ENCODE measurements at places on chromosomes 7 and 10.

GRCh38 chr7:120825576-120825975, 32.4 kb downstream of the TSPAN12 start:
- no peak for DNase-seq

DNA sequence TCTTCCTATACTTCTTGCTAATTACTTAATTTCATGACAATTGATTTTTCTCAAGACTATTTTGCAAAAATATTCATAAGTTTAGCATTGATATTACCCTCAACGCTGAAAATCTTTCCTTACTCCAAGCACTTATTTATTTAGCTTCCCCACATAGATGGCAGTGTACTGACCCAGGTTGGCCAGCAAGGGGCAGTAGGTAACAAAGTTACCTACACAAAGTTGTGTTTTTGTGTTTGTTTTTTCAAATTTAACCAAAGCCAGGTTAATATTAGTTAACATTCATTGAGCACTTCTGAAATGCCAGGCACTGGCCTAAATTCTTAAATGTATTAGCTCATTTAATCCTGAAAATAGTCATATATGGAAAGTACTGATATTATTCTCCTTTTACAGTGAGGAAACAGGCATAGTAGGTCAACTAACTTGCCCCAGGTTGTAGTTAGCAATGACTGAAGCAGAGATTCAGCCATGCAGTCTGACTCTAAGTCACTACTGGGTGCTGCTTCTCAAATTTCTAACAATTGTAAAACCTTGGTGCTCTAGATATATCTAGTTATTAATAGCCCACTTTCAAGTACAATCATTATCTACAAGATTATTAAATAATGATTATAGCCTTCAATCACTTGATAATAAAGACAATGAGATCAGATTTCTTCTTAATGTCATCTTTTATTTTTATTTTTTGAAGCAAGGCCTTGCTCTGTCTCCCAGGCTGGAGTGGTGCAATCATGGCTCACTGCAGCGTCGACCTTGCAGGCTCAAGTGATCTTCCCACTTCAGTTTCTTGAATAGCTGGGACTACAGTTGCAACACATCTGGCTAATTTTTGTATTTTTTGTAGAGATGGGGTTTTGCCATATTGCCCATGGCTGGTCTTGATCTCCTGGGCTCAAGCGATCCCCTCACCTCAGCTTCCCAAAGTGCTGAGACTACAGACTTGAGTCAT, 5.8 kb upstream of the GGCT start:
- DNase-seq = no peak

- DNase-seq = peak; percentile 29
These were observed 143.5 kb downstream of the PRPF18 start for GRCh38 chr10:13730306-13730652.

- DNase-seq = no peak
These were observed 32.1 kb downstream of the LRRC27 start for GRCh38 chr10:132363921-132364593.

GRCh38 chr7:102843850-102844249, 69.0 kb upstream of the LRRC17 start:
- no peak for DNase-seq

DNA sequence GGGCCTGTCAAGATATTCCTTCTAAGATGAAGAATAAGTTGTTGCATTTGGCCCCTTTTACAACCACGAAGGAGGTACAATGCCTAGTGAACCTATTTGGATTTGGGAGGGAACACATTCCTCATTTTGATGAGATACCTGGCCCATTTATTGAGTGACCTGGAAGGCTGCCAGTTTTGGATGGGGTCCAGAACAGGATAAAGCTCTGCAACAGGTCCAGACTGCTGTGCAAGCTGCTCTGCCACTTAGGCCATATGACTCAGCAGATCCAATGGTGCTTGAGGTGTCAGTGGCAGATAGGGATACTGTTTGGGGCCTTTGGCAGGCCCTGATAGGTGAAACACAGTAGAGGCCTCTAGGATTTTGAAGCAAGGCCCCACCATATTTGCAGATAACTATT, 704.6 kb downstream of the CCSER2 start:
- no peak for DNase-seq

- peak; percentile 85 for DNase-seq
These were observed 4.4 kb upstream of the PDLIM1 start for GRCh38 chr10:95295031-95295755.

GRCh38 chr7:44689427-44689826, 59.2 kb upstream of the ZMIZ2 start:
- no peak for DNase-seq

DNA sequence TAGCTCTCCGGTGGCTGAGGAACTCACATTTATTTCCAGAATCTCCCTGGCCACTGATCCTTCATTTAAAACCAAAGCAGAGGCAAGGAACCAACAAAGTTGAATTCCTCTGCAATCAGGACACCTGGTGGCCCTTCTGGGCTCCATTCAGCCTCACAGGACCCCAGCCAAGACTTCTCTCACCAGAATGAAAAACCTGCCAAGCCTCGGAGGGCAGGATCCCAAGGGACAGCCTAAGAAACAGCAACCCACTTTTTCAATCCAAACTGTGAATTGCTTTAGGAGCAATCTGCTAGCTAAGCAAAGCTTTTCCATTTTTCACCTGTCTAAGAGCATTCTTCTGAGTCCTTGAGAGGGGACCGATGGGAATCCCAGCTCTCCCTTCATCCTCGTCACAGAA, 34.6 kb downstream of the OAT start:
- no peak for DNase-seq

DNA sequence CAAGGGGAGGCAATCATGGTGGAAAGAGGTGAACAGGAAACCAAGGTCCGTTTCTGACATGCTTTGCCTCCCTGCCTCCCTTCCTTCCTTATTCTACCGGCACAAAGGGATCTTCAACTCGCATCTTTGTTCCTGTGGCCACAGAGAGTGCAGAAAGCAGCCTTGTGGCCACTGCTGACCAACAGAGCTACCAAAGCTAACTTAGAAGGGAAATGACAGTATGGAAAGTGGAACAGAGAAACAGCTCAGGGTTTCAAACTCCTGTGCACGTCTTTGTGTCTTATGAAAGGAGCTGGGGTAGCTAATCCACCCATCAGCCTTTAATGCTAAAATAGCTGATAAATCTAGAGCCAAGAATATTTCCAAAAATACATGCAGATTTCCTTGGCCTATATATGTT, 588.0 kb downstream of the SORCS1 start:
- DNase-seq = no peak

- DNase-seq = peak; percentile 59
These were observed 45.4 kb upstream of the MBL2 start for GRCh38 chr10:52818019-52818418.

GRCh38 chr10:60246382-60246781, 143.3 kb downstream of the ANK3 start:
- DNase-seq = no peak

GRCh38 chr7:130789436-130789835, 55.4 kb upstream of the KLF14 start:
- DNase-seq = no peak

- no peak for DNase-seq
These were observed 25.1 kb downstream of the CPEB3 start for GRCh38 chr10:92265687-92266258.

DNA sequence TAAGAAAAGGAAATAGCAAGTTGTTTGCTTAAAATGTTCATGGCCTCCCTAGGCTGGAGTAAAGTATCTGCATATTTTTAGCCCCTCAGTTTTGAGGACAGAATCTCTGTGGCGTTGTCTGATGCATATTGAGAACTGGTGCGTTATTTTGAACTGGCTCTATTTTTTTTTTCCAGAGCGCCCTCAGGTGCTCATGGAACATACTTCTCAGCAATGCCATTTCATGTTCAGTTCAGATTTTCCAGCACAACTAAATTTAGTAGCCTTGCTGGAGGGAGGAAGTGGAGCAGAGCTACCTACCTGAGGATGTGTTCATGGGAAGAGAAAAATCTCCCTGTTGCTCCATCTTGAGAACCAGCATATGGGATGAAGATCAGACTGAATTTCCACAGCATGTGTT, 870.5 kb downstream of the LRMDA start:
- peak; percentile 19 for DNase-seq

GRCh38 chr10:72074574-72075375, 13.6 kb downstream of the SPOCK2 start:
- no peak for DNase-seq

DNA sequence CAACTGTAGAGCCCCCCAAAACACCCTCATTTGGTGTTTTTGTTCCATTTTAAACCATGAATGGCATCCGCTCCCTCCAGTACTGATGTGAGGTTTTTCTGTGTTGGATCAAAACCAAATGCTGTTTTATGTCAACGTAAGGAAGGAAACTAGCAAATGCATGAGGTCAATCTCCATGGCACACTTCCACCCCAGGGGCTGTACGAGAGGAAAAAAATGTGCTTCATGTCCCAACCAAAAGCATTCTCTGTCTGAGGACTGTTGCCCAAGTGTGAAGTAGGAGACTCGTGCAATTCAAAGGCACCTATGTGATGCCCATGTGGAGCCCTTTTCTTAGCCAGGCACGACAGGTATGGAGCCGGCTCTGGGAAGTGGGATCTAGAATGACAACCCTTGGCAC, 180.3 kb upstream of the MKI67 start:
- no peak for DNase-seq

DNA sequence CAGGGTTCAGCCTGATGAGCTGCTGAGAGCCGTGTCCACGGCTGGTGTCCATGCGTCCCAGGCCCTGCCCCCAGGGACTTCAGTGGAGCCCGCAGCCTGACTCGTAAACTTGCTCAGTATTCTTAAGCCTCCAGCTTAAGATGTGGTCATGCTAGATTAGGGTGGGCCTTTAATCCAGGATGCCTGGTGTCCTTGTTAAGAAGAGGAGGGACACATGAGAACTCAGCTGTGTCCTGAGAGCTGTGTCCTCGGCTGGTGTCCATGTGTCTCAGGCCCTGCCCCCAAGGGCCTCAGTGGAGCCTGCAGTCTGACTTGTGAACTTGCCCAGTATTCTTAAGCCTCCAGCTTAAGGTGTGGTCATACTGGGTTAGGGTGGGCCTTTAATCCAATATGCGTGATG, 23.0 kb downstream of the DOCK1 start:
- DNase-seq = no peak

- no peak for DNase-seq
These were observed 146.9 kb upstream of the ZMIZ1 start for GRCh38 chr10:78921895-78922294.

GRCh38 chr10:28305553-28305952, 2.7 kb upstream of the MPP7 start:
- no peak for DNase-seq

DNA sequence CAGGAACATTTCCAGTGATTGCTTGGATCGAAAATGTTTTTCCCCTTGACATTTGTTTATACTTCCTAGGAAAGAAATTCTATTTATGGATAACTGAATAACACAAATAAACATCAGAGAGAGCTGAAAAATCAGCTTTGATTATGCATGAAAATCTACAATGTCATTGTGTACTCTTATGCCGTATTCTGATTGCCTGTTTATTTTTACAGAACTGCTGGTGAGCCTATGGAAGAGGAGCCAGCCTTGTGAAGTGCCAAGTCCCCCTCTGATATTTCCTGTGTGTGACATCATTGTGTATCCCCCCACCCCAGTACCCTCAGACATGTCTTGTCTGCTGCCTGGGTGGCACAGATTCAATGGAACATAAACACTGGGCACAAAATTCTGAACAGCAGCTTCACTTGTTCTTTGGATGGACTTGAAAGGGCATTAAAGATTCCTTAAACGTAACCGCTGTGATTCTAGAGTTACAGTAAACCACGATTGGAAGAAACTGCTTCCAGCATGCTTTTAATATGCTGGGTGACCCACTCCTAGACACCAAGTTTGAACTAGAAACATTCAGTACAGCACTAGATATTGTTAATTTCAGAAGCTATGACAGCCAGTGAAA, 121.5 kb downstream of the TWIST1 start:
- DNase-seq = no peak

DNA sequence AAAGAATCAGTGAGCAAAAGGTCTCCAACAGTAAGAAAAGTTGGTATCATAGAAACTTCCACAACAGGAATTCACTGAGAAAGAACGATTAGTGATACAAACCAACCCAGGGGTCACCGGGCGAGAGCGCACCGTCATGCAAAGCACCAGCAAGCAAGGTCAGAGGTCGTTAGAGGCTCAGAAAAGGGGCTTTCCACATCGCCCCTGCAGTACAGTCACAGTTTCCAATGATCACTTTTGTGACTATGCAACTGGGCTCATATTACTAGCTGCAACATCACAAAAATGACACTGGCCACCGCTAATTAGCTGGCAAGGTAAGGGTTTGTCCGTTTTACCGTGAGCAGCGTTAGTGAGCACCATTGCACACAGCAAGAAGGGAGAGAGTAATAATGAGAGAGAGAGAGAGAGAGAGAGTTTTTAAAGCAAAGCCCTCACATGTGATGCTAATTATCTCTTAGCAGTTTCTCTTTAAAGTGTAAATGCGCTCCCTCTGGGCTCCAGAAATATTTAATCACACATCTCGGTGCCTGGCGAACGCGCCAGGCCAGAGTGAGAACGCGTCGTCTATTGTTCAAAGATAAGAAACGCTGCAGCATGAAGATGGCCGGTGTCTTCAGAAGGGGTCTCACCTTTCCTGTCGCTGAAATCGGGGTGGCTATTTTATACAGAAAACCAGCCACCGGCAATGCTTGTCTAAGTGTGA, 237.5 kb downstream of the DNAJB6 start:
- no peak for DNase-seq

DNA sequence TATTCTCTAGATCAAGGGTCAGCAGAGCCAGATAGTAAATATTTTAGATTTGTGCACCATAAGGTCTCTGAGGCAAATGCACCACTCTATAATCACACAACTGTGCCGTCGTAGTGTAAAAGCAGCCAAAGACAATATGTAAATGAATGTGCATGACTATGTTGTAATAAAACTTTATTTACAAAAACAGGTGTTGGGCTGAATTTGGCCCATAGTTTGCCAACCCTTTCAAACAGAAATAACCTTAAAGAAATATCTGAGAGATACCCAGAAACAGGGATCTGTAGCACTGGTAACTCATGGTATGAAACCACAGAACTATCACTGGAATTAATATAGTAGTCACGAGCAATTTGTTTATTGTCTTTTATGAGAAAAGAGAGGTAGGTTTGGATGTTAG, 86.0 kb downstream of the ARID5B start:
- DNase-seq = no peak

DNA sequence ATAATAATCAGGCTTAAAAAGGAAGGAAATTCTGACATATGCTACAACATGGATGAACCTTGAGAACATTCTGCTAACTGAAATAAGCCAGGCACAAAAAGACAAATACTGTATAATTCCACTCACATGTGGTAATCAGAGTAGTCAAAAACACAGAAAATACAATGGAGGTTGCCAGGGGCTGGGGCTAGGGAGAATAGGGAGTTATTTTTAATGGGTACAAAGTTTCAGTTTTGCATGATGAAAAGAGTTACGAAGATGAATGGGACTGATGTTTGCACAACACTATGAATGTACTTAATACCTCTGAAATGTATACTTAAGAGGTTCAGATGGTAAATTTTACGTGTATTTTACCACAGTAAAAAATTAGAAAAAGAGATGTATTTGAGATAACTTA, 145.6 kb downstream of the DOCK4 start:
- no peak for DNase-seq

Measured in retina (tissue), 1 donor.